ENCODE measurements at places on chromosomes 3 and 15.
A peak's percentile ranks its signal among the peaks of the same experiment; 100 is the strongest.

DNA sequence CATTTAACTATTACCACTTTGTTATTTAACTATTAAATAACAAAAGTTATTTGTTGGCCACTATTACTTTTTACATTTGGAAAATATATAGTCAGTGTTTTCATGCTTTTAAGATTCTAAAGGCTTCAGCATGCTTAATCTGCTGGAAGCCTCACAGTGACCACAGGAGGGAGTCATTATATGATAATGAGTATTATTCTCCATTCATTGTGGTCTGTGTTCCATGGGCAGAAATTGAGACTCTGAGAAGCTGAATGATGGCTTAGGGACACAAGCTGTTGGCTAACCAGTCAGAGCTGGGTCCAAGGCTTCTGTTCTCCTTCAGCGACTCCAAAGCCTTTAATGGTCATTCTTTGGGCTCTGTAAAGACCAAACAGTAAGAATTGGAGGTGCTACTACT is 64.7 kb downstream of the BFSP2 start:
- DNase-seq: peak; percentile 71

DNA sequence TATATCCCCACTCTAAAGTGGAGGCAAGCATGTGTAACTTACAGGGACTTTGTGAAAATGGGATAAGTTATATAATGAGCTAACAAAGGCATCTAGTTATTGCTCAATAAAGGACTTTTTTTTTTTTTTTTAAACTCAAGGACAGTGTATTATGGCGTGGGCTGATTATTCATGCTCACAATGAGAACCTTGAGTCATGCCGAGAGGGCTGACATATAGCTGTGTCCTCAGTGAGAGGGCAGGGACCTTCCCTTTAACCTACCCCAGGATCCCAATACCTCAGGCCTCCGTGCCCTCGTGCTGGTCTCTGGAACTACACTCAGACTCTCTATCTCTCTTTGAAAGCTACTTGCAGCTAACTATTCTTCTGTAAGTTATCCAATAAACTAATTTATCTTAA is 319.9 kb upstream of the ICE2 start:
- peak; percentile 73 for DNase-seq

DNA sequence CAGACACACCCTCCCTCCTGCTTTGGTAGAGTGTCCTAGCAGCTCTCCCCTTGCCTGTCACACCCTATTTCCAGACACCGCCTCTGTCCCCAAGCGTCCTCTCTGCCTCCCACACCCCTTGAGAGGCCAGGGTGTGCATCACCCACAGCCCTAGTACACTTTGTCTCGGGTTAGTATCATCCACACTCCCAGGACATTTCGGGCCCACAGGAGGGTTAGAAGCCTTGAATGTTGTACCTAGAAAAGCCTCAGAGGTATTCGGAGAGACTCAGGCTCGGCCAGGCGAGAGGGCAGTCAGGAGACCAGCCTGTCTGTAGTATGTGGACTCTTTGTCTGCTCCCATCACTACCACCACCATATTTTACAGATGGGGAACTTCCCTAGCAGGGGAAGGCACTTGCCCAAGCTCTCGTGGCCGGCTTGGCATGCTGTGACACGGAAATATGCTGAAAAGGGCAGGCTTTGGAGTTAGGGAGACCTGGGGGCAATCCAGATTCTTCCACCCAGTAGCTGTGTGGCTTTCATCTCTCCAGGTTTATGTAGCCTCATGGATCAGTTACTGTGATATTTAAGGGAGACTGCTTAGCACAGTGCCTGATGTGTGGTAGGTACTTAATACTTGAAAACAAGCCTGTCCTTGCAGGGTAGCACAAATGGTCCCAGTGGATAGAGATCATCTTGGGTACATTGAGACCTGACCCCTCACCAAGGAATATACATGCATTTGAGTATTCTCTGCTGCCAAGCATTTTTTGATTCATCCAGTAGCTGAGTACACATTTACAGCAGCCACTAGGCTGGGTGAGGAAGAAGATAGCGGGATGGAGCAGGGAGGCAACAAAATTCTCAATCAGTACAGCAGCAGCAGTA is 1.4 kb downstream of the TMEM43 start:
- DNase-seq: no peak

DNA sequence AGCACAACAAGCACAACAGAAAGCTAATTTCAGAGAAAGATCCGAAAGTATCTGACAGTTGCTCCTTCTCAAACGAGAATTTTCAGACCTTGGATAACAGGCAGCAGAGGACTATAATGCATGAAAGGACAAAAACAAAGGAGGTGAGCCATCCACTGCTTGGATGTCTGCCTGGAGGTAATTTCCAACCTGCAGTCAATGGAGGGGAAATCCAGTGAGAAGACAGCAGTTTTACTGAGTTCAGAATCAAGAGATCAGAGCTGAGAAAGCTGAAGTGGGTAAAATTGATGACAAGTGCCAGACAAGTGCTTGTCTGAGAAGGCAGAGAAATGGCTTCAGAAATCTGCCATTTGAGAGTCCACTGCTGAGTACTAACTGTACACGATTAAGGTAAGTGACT is 22.1 kb downstream of the UBE3A start:
- no peak for DNase-seq

GRCh38 chr15:39172380-39173281 is 408.2 kb upstream of the THBS1 start:
- DNase-seq: no peak

DNA sequence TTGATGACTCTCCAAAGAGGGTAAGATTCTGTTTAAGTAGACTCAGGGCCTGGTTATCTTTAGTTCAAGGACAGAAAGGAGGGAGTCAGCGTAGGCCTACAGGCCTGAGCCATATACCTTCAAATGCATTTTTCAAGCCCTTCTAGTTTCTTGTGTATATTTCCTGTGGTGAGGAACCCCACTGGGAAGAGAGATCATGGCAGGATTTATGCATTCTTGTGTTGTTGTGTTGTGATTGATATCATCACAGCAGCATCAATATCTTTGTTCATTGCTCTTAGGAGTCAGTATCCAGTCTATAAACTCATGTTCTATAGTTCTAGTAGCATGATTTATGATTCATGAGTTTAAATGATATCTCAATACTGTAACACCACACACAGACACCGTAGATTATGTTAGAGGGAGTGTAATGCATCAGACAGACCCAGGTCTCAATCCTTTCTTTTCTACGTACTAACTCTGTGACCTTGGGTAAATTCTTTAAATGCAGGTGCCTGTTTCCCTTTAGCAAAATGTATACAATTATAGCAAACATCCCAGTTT is 427.5 kb downstream of the PDCD6IP start:
- DNase-seq: no peak

DNA sequence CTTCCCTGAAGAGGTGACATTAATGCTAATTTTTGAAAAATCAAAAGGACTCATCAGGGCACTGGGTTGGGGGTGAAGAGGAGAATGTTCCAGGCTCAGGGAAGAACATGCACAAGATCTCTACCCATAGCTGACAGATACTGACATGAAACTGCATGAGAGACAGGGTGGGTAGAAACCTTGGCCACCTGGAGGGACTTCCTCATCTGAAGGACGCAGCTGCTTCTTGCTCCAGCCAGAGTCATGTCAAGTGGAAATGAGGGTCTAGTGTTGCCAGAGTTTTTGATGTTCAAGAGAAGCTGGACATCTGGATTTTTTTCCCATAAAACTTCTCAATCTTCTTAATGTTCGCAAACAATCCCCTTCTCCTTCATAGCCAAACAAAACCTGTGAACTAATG is 29.7 kb downstream of the AMOTL2 start:
- DNase-seq: no peak

DNA sequence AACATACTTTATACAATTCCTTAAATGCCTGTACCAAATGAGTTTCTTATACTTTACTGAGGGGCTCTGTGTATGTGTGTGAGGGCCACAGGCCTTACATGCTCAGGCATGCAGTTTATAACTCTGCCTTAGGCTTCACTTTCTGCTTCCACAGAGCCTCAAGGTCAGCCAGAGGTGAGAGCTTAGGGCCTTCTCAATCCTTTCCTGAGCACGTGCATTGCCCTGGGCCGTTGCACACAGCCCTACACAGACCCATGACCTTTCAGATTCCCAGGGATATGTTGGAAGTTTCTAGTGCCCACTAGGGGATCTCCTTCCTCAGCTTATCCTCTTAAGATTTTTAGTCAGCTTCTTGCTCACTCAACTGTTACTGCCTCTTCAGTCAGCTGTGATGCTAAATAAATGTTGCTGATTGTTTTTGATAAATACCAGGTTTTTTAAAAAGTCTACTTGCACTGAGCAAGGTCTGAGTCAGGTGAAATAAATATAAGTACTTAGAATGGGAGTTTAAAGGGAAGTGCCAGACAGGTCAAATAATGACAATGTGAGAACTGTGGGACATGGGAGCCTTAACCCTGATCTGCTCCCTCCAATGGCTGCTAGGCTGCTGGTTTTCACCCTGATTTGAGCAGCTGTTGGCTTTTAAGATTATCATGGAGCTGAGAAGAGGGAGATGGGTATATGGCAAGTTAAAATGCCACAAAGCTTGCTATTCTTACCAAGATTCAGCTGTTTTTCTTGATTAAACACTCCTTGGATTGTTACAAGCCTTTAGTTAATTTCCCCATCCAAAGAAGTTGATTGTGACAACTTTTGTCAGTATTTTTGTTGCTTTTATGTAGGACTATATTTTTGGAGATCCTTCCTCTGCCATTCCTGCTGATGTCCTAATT is 169.5 kb downstream of the PLD1 start:
- peak; percentile 20 for DNase-seq

DNA sequence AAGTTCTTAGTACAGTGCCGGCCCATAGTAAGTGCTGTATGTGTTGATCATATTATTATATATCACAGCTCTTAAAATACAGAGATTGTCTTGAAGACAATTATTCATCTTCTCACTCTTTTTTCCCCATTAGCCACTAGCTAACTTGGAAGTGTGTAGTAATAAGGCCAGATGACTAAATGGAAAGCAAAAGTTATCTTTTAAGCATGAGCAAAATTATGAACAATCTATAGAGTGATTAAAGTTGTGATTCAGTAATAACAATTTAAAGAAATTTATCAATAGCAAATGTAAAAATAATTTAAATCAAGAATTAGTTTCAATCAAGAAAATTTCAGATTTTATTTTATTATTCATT is 630.9 kb upstream of the TBL1XR1 start:
- DNase-seq: no peak

DNA sequence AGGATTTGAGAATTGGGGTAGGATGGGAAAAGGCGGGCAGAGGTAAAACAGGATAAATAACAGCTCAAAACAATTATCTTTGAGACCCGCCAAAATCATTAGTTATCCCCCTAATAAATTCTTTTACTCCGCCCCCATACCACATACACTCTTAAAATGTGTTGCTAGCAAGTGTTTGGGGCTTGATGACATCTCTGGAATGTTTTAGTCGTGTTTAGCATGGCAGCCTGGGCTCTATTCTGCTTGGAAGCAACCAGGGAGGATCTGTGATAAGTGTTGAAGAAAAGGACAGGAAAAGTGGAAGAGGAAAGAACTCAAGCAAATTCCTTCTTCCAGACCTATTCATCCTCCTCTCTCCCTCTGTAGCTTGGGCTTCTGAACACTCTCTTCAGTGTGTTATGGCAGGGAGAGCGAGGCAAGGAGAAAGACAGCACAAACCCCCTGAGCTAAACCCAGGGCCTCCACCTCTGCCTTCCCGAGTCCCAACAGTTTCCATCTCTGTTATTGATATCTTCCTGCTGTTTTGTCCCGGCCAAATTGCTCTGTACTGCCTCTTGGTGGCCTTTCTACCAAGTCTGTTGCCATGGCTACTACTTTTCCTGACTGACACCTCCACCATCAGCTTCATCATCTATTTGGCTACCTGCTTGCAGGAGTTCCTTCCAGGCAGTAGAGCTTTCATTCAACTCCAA is 135.8 kb downstream of the RPL22L1 start:
- no peak for DNase-seq

GRCh38 chr15:69957175-69957574 is 140.5 kb downstream of the TLE3 start:
- DNase-seq: no peak

- peak; percentile 84 for DNase-seq
Measured at GRCh38 chr3:72891053-72891855, 3.4 kb downstream of the GXYLT2 start.

DNA sequence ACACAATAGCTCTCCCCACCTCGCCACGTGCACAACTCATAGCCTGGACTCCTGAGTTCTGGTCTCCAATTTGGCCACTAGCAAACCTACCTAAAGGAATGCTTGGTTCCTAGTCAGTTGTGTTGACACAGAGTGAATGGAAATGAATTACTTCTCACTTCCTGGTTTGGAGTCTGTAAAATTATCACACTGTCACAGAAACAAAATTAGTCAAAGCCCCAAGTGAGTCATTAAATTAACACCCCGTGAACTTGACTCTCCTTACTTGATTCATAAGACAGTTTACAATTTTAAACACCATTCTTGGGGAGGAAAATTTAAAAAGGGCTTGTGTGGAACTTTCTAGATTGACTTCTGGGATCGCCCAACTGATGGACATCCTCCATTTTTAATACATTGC is 276.2 kb upstream of the CTNNB1 start:
- no peak for DNase-seq

GRCh38 chr15:22973286-22973685 is 6.9 kb downstream of the CYFIP1 start:
- no peak for DNase-seq

- no peak for DNase-seq
Measured at GRCh38 chr3:109339714-109340648, 2.6 kb upstream of the DPPA4 start.

DNA sequence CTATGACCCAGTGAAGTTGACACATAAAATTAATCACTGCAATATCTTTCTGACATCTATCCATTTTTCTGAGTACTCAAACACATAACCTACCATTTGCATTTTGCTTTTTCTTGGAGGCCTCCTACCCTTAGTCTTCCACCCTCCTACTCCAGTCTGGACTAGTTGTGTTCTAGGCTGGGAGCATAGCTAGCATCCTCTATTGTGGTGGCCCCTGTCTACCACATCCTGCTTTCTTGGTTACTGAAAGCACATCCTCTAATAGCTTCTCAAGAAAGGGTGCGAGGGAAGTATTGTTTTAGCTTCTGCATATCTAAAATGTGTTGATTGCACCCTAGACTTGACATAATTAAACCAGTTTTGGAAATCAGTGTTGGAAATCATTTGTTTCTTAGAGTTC is 176.5 kb downstream of the THSD4 start:
- DNase-seq: no peak

- peak; percentile 84 for DNase-seq
Measured at GRCh38 chr3:124117486-124117885, 125.6 kb upstream of the ROPN1 start.

GRCh38 chr15:99565049-99565298 is 810 bp upstream of the MEF2A start:
- no peak for DNase-seq

GRCh38 chr15:62241135-62241770 is 76.2 kb upstream of the C2CD4B start:
- no peak for DNase-seq

- DNase-seq: peak; percentile 60
Measured at GRCh38 chr3:65729555-65729954, 309.2 kb downstream of the MAGI1 start.

- DNase-seq: peak; percentile 37
Measured at GRCh38 chr3:39138804-39139415, 14.5 kb downstream of the CSRNP1 start.

GRCh38 chr3:196174652-196175051 is 36.5 kb downstream of the ZDHHC19 start:
- DNase-seq: no peak
